ENCODE measurements at places on chromosomes 11 and 22.
A peak's percentile ranks its signal among the peaks of the same experiment; 100 is the strongest.

DNA sequence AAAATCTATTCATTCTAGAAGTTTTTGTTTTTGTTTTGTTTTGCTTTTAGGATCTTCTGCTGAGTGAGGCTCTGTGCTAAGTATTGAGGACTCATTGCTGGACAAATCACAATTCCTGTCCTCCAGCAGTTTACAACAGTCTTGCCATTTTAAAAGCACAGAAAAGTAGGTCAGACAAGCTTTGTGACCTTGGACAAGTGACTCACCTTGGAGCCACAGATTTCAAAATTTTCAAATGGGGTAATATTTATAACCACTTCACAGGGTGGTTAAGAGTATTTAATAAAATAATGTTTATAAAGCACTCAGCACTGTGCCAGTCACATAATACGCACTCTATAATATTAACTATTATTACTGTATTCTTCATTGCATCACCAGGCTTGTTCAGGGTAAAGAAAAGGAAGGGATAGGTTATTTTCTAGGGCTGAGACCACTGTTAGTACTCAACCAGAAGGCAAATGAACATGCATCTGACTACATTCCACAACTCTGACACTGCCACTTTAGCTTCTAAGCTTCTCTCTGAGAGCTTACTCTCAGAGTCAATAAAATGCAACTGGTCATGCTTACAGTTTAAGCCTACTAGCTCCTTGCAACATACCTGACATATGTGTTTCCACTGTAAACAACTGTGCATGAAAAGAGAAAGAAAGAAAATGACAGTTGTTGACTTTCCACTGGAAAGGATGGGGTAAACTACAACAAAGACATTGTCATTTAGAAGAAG, 63.2 kb upstream of the FIBIN start:
- H3K27ac ChIP-seq, result no peak overlapping the region
- no peak overlapping the region for H3K4me3 ChIP-seq
- no peak for DNase-seq
- H3K4me1 ChIP-seq, result no peaks in the 10 kb centered on the region
- H3K36me3 ChIP-seq, result no peaks in the 10 kb centered on the region
- H3K27me3 ChIP-seq, result no peaks in the 10 kb centered on the region

- H3K4me3 ChIP-seq, result no peak overlapping the region
- no peak for DNase-seq
- peak overlapping the region; percentile 48 for H3K27ac ChIP-seq
- H3K36me3 ChIP-seq, result no peaks in the 10 kb centered on the region
- peaks cover 12% of the 10 kb centered on the region for H3K4me1 ChIP-seq
Measured at GRCh38 chr22:29145321-29146072, 60.2 kb upstream of the EMID1 start.

DNA sequence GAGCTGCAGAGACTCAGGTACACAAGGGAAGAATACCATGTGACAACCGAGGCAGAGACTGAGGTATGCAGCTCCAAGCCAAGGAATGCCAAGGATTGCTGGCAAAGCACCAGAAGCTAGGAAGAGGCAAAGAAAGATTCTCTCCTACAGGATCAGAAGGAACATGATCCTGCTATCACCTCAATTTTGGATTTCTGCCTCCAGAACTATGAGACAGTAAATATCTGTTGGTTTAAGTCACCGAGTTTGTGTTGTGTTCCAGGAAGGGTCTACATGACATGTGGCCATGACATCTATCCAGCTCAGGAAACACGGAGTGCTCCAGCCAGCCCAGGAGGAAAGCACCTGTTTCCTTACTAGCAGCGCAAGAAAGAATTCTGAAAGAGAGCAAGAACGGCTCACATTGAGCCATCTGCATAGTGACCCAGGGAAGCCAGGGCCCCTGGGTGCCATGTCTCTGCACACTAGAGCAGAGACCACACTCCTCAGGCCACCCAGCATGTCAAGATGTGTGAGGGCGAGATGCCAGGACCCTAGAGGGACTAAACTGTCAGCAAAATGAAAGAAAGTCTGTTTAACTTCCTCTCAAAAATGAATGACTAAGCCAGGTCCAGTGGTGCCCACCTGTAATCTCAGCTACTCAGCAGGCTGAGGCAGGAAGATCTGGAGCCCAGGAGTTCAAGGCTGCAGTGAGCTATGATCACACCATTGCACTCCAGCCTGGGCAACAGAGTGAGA, 35.6 kb upstream of the GALNT18 start:
- no peaks in the 10 kb centered on the region for H3K4me1 ChIP-seq
- H3K27me3 ChIP-seq, result no peaks in the 10 kb centered on the region
- no peak overlapping the region for H3K4me3 ChIP-seq
- no peak overlapping the region for H3K27ac ChIP-seq
- DNase-seq, result no peak

GRCh38 chr11:95147364-95147905, 57.8 kb downstream of the ENDOD1 start:
- DNase-seq, result no peak
- peaks cover 12% of the 10 kb centered on the region for H3K4me1 ChIP-seq
- H3K27me3 ChIP-seq, result no peaks in the 10 kb centered on the region
- H3K27ac ChIP-seq, result no peak overlapping the region
- no peaks in the 10 kb centered on the region for H3K36me3 ChIP-seq

DNA sequence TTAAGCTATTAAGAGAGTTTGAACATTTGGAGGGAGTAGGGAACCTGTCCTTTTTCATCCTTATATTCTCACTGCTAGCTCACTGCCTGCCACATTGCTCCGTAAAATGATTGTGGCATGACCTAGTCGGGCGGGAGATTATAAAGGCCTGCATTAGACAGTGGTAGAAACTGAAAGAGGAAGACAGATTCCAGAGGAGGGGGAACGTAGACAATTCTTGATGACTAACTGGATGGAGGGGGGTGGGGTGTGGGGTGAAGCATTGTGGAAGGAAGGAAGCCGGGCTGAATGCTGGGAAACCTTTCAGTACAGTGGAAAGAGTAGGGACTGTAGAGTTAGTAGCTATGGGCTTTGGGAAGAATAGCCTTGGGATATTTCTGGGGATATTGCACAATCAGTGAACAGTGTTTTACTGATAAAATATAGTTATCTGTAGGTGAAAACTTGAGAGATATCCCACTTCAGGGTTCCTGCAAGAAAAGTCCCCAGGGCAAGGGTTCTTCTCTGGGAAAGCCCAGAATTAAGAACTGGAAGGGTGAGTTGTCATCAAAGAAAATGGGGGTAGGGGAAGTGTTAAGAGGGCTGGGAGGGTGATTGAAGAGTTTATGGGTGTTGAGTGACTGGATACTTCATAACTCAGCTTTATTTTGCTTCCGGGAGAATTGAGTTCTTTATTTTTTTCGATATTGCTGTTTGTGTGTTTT, 2.1 kb downstream of the MED15 start:
- peak overlapping the region; percentile 68 for H3K4me3 ChIP-seq
- DNase-seq, result peak; percentile 79
- H3K27me3 ChIP-seq, result no peaks in the 10 kb centered on the region
- peaks cover 69% of the 10 kb centered on the region for H3K4me1 ChIP-seq
- no peaks in the 10 kb centered on the region for H3K36me3 ChIP-seq

Measured in tibial nerve (tissue), 4 donors.